HS-27A (cell line): ENCODE measurements at places on chromosomes 11 and 22.

DNA sequence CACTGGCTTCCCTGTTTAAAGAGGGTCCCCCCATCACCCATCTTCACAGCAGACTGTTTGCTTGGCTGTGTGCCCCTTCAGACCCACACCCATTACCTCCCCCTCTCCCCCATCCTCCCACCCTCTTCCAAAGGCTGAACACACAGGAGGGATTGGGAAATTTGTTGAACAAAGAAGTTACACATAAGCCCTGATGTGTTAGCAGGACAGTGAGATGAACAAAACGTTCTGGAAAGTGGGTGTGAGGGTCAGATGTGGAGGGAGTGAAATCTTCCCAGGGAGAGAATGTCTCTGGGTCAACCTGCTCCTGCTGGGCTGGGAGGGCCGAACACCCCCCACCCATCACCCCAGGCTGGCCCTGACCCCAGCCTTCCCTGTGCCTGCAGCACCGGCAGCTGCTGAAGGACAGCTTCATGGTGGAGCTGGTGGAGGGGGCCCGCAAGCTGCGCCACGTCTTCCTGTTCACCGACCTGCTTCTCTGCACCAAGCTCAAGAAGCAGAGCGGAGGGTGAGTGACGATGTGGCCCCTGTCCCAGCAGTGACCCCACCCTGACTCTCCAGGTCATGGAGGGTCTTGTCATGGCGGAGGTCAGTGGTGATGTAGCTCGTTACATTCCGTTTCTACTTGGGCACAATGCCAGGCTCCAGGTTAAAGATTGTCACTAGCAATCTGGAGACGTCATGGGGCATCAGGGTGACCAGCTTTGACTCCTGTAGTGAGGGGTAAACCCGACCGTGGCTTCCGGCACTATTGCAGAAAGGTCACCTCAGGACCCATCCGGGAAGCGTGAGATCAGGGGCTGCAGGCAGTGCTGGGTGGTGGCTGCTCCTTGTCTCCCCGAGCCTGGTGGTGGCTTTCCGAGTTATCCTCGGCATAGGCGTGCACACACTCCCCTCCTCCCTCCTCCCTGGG is 103.5 kb downstream of the BCR start:
- no peak for DNase-seq

GRCh38 chr11:110200241-110200640 is 96.2 kb downstream of the RDX start:
- no peak for DNase-seq

GRCh38 chr11:66933531-66933930 is 24.7 kb downstream of the PC start:
- no peak for DNase-seq

GRCh38 chr22:23168391-23169042 is 11.8 kb upstream of the BCR start:
- DNase-seq, result no peak

DNA sequence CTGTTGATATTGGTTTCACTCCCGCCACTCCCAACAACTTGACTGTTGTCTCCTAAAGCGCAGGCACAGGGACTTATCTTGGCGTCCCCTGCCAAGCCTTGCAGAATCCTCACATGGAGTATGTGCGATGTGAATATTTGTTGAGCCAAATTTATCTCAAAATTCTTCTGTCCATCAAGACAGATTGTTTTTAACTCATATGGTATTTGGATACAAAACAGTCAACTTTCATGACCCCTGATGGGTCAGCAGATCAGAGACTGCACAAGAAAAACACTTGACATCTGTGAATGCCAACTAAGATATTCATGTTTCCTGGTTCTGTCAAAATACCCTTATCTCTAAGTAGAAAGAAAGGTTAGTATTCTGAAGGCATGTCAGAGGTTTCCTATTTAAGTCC is 221.7 kb upstream of the BLID start:
- no peak for DNase-seq

DNA sequence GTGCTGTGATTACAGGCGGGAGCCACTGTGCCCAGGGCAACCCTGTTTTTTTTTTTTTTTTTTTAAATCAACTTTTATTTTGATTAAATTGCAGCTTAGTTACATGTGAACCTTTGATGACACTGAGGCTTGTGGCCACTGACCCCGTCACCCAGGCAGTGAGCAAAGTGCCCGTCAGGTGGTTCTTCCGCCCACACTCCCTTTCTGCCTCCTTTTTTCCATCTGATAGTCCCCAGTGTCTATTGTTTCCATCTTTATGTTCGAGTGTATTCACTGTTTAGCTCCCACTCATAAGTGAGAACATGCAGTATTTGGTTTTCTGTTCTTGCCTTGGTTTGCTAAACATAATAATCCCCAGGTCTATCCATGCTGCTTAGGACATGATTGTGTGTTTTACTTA is 110.9 kb upstream of the GRK3 start:
- no peak for DNase-seq

DNA sequence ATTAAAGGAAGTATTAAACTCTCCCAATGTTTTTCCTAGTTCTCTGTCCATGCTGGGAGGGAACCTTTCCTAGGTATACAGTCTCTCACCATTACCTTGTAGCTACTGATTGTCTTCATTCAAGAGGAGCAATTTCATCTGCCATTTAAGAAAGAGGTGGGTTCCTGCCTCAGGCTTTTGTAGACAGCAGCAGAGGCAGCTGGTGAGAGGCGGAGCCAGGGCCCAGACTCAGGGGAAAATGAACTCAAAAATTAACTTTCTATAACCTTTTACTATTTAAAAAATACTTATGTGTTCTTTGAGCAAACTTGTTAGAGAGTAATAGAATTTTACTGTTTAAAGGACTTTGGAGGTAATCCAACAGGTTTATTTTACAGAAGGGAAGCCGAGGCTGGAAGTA is 133.0 kb downstream of the SNX19 start:
- DNase-seq, result no peak

DNA sequence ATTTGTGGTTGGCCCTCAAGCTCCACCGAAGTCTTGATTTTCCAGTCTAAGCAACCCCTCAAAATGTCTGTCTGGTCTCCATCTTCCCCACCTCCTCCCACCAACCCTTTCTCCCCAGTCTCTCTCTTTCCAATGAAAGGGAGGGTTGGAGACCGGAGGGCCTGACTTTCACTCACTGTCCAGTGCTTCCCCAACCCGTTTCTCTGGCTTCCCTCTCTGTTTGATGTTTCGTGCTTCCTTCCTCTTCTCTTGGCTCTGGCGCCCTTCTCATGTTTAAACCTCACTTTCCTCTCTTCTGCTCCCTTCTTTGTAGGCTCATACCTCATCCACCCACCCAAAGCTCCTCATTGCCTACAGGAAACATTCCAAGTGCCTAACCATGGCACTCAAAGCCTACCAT is 11.1 kb upstream of the VPS37C start:
- DNase-seq, result no peak

- no peak for DNase-seq
Measured at GRCh38 chr11:117179048-117179999, 781 bp downstream of the SIDT2 start.

DNA sequence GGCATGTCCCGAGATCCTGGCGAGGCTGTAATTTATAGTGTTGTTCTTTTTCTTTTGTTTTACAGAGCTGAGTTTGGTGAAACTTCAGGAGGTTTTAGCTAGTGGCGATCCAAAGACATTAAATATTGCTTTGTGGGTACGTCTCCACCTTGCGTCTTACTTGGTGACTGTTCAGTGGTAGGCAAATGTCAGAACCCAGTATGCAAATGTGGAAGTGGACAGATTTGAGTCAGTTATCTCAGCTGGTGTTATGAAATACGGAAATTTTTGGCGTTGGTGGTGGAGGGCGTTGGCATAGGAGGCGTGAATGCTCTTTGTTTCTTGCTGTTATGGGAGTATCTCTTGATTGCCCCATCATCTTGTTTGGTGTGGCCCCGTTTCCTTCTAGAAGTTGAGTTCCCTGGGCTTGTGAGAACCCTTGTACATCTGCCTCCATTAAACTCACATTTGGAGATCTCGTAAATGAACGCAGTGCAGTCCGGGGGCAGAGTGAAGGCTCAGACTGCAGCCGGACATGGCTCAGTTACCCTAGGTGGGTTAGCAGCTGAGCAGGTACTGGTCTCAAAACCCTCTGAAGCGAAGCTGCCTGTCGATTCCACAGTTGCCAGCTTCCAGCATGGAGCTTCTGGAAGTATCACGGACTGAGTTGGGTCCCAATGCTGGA is 39.9 kb downstream of the PTPRJ start:
- no peak for DNase-seq

GRCh38 chr11:45248501-45249011 is 37.6 kb downstream of the SYT13 start:
- no peak for DNase-seq

- DNase-seq, result no peak
Measured at GRCh38 chr11:121421149-121421901, 30.8 kb upstream of the SORL1 start.

DNA sequence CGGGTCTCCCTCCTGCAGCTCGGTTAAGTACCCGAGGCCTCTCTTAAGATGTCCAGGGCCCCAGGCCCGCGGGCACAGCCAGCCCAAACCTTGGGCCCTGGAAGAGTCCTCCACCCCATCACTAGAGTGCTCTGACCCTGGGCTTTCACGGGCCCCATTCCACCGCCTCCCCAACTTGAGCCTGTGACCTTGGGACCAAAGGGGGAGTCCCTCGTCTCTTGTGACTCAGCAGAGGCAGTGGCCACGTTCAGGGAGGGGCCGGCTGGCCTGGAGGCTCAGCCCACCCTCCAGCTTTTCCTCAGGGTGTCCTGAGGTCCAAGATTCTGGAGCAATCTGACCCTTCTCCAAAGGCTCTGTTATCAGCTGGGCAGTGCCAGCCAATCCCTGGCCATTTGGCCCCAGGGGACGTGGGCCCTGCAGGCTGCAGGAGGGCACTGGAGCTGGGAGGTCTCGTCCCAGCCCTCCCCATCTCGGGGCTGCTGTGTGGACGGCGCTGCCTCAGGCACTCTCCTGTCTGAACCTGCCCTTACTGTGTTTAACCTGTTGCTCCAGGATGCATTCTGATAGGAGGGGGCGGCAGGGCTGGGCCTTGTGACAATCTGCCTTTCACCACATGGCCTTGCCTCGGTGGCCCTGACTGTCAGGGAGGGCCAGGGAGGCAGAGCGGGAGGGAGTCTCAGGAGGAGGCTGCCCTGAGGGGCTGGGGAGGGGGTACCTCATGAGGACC is 25.0 kb downstream of the FADS3 start:
- no peak for DNase-seq

GRCh38 chr22:40966726-40967085 is 15.5 kb downstream of the RBX1 start:
- no peak for DNase-seq

- DNase-seq, result no peak
Measured at GRCh38 chr11:117523680-117524079, 196.0 kb downstream of the CEP164 start.

DNA sequence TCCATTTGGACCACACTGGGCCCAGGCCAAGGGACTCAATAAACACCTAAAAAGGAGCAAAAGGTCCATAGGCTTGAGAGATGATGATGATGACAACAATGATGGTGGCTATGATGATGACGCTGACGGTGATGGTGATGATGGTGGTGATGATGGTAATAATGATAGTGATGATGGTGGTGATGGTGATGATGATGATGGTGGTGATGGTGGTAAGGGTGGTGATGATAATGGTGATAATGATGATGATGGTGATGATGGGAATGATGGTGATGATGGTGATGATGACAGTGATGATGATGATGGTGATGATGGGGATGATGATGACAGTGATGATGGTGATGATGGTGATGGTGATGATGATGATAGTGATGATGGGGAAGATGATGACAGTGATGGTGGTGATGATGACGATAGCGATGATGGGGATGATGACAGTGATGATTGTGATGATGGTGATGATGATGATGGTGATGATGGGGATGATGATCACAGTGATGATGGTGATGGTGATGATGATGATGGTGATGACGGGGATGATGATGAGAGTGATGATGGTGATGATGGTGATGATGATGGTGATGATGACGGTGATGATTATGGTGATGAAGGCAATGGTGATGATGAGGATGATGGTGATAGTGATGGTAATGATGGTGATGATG is 7.1 kb upstream of the RASD2 start:
- DNase-seq, result no peak

GRCh38 chr11:28296426-28296825 is 188.2 kb downstream of the METTL15 start:
- no peak for DNase-seq

- DNase-seq, result no peak
Measured at GRCh38 chr11:117826190-117826570, 1.6 kb upstream of the FXYD2 start.

- no peak for DNase-seq
Measured at GRCh38 chr22:33605221-33605620, 315.1 kb downstream of the LARGE1 start.

DNA sequence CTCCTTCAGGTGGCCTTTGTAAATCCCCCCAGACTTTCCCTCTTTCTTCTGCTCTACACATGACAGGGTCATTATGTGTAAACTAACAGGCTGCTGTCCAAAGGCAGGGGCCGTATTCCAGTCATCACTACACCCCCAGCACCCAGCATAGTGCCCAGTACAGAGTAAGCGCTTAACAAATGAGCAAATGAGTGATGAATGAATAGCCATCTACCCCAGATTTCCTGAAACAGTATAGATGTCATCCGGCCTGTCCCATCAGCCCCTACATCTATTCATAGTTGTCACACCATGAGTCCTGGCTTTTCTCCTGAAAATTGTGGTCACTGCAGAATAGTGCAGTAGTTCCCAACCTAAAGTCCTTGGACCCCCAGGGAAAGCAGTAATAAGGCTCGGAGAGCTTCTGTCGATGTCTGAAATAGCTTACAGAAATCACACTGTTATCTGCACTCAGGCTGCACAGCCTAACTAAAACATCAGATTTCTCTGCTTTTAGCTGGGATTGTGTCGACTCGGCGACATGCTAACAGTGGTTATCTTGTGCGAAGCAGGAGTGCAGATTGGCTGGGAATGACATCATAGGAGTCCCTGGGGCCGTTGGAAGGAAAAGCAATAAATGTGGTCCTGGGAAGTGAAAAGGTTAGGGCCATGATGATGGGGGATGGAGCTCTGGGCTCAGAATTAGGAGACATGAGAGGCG is 143.8 kb upstream of the NECTIN1 start:
- no peak for DNase-seq

DNA sequence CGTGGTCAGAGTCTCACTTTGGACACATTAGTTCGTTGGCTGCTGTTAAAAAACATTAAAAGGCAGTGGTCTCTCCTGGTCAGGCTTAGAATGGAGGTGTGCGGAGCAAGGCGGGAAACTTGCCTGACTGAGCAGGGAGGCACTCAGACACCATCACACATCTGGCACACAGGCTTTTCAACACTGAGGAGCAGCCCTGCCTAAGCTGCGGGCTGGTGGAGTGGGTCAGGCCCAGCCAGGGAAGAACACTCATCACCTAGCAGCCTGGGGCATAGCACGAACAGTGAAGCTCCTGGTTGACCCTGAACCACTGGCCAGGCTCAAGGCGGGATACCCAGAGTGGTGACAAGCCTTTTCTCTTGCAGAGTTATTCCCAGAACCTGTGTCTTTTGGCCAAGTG is 4.2 kb downstream of the KAT5 start:
- no peak for DNase-seq

- no peak for DNase-seq
Measured at GRCh38 chr11:69110451-69110850, 45.3 kb upstream of the SMIM38 start.

- DNase-seq, result no peak
Measured at GRCh38 chr22:42670921-42671709, 21.9 kb upstream of the CYB5R3 start.

- DNase-seq, result no peak
Measured at GRCh38 chr22:16845465-16845864, 20.3 kb upstream of the XKR3 start.

GRCh38 chr22:19448076-19448607 is 631 bp upstream of the C22orf39 start:
- peak; percentile 34 for DNase-seq
